ENCODE measurements at places on chromosomes 3 and 15.

DNA sequence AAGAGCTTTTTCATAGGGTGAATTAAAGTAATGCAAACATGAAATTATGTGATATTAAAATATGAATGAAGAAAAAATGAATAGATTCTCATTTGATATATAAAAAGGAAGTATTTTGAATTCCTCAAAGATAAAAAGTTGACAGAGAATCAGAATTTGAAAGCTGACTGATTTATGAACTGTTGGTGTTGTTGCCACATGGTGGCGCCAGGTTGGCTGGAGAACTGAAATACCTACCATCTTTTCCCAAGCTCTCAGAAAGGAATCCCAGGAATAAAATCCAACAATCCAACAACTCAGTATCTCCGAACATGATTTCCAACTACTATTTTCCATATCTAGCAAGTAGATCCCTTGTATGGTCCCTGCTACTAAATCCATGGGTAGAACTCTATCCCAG is 3.1 kb downstream of the MYRIP start:
- no peak for DNase-seq

DNA sequence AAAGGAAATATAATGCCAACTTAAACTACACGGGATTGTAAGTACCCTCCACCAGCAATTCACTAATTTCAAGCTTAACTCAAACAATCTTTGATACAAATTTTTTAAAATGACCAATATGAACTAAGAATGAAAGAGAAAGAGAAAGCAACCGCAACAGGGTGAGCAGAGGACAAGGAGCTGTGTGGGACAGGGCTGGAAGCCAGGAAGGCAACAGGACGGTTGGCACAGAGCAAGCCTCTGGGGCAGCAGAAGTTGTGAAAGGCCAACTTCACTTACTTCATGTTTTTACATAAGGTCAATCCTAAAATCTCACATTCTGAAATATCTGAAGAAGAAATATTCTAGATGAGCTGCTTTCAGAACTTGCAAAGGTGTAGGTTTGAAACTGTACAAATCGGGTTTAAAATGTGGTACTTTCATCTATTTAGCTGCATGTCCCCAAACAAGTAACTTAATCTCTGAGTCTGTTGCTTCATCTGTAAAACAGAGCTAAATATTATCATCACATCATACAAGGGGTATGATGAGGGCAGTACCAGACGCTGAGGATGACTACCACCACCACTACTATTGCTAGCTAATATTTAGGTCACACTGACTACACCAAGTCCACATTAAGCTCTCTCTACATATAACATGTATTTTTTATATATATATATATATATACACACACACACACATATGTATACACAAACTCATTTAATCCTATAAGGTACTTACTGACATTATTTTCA is 101.7 kb downstream of the IGSF11 start:
- DNase-seq: no peak

- DNase-seq: no peak
Measured at GRCh38 chr3:171749124-171749523, 61.2 kb downstream of the PLD1 start.

GRCh38 chr15:78878356-78878755 is 5.7 kb downstream of the MORF4L1 start:
- no peak for DNase-seq

GRCh38 chr3:50444782-50445181 is 58.7 kb downstream of the CACNA2D2 start:
- no peak for DNase-seq

- no peak for DNase-seq
Measured at GRCh38 chr3:159757341-159758060, 231.1 kb upstream of the IL12A start.

- peak; percentile 63 for DNase-seq
Measured at GRCh38 chr15:65856821-65857455, 12.4 kb upstream of the RAB11A start.

- DNase-seq: no peak
Measured at GRCh38 chr3:70970171-70970570, 613.4 kb downstream of the FOXP1 start.

DNA sequence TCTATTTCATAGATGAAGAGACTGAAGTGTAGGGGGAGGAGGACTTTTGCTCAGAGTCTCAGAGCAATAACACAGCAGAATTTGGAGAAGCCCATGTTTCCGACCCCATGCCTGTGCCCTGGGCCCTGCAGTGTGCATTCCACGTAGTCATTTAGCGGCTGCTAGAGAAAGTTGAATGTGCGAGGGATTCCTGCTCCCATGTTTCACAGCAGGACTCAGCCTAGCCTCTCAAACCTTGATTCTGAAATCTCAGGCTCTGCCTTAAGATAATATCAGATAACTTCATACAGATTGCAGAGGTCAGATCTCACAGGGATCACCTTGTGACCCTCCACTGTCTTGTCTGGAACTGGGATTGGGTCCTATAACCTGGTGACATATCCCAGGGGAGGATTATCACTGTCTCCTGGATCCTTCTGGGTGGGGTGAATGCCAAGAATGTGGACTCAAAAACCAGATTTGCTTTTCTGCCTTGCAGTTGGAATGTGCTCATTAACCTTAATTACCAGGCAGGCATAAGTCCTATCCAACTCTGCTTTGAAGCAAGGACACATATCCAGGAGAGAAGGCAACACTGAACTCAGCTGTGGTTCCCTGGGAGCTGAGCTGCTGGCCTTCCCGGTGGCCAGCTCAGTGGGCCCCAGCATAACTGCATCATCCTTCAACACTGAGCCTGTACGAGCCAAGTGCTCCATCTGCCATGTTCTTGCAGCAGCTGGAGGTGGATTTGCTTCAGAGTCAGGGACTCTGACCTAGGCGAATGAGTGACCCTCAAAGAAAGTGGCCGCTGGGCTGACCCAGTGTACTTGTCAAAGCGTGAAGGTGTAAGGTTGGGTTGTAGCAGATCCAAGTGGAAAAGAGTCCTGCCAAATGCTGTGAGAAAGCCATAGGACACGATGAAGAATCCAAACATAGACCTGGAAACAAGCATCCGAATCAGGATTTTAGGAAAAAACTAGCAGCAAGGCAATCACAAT is 43.0 kb downstream of the CTXND1 start:
- no peak for DNase-seq

DNA sequence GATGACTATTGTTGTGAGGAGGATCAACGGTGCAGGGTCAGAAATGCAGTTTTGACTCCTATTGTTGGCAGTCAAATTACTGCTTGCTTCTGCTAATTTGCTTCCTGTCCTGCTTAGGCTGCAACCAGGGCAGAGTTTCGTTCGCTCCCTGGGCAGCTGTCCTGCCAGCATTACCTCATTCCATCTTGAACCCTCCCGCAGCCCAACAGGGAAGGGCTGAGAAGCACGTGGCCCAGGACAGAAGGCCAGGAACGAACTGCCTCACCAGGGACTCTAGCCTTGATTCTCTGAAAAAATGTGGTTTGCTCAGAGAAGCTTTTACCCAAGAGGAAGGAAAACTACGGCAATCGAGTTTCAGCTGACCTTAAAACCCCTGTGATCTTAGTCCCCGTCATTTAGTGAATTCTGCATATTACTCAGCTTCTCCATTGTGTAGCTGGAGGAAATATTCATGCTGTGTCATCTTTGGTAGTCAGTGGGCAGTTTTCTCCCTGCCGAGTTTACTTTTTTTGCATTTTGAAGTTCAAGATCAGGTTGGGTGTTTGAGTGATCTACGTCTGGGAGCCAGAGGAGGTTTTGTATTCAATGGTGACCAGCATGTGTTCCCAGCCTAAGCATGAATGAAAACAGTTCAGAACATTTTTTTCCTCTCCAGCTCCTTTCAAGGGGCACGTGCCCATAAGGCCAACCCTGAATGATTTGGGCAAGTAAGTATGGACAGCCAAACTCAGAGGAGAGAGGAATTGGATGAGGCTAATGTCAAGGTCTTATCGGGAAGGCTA is 23.0 kb downstream of the TLNRD1 start:
- DNase-seq: no peak
